Suppressor macrophage (primary cell): ENCODE measurements at places on chromosomes 3 and 15.

GRCh38 chr3:194323785-194324735 is 27.1 kb downstream of the CPN2 start:
- peak; percentile 42 for DNase-seq

DNA sequence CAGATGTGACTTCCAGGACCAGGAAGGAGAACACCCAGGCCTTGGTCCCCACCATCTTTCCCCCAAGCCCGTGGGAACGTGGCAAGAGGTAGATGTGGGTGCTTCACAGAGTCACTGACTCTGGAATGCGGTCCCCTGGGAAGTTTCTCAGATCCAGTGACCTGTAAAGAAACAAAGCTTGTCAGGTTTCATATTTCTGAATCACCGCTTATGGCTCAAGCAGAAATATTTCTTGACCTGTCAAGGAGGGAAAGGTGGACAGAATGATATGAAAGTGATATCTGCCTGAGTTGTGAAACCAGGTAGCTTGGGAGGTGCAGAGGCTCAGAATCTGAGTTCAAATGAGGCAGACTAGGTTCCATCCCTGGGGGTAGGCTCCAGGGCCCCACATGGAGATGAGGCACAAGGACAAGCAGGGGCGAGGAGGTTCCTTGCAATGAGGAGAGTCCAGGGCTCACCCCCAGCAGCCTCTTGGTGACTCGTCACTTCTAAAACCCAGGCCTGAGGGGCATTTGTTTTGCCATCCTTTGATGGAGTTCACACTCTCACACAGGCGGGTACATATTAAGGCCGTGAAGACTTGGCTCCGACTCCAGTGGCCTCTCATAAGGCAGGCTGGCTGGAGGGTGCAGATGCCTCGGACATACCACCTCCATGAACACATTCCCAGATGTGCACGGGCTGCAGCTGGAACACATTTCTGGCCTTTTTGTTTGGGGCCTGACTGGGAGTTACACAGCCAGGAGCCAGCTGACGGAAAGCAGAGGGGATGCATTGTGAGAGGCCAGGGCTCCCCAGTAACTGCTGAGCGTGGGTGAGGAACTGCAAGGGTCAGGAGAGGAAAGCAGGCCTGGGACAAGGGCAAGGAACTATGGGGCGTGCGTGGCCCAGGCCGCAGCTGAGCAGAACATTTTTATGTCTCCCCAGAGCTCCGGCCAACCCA is 1.3 kb downstream of the CILP start:
- no peak for DNase-seq

DNA sequence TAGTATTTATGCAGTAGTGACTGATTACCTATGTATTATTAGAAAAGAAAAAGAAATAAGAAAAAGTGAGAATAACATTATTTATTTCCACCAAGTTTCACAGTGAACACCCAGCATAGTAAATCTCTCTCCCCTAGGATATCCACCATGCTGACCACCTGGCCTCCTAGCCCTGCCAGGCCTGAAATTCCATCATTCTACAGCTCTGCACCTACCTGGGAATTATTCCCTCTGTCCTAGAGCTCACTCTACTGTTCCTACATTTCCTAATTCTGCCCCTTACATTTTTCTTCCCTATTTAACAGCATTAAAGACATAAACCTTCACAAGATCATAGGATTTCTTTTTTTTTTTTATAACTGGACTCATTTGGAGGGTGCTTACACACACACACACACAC is 525.3 kb upstream of the PPP2R3A start:
- DNase-seq: no peak

DNA sequence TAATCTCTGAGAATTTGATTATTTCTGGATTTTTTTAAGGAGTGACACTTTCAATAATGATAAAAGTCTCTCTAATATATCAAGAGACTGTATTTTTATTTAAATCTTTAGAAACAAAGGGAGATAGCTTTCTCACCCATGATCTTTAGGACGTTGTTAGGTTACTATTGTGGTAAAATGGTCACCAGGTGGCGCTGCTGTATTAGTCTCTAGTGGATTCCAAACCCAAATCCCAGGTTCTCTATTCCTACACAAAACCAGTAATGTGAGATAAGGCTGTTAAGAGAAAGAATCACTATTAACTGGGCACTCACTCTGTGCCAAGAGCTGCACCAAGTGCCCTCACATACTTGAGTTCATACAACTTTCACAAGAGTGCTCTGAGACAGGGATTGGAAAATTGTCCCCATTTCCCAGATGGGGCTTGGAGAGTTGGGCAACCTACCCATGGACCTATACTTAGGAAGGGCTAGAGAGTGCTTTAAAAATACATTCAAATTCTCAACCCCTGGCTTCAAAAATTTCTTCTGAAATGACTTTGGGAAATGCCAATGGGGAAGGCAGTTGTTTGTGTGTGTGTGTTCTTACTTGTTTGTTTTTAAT is 593.4 kb upstream of the TGFBR2 start:
- peak; percentile 84 for DNase-seq

DNA sequence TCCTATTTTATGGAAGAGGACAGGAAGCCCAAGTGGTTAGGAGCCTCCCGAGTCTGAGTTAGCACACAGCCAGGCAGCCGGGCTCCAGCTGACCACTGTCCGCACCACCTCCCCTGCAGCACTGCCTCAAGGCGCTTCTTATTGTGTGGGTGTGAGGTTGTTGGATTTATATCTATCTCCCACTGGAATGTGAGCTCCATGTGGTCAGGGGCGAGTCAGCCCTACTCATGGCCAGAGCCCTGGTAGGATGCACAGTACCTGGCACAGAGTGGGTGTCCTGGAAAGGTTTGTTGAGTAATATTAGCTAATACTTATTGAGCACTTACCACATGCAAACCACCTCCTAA is 9.7 kb upstream of the FBLN2 start:
- DNase-seq: no peak

- no peak for DNase-seq
These were observed 5.8 kb upstream of the ATP11B start for GRCh38 chr3:182787302-182788036.

DNA sequence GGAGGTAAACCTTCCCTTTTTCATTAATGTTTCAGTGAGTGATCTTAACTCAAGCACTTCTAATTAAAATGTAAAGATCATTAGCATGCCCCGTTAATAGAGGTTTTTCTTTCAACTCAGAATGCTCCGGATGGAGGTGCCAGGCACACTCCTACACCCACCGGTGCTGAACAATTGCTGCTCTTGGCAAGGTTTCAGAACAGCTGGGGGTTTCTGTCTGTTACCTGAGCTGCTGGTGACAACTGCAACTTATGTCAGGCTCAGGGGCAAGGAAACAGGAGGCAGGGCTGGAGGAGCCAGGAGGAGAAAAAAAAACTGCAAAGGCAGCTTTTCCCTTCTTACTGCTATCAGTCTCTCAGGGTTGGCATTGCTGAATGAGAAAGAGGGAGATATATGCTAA is 250.1 kb downstream of the DIPK2A start:
- DNase-seq: no peak

DNA sequence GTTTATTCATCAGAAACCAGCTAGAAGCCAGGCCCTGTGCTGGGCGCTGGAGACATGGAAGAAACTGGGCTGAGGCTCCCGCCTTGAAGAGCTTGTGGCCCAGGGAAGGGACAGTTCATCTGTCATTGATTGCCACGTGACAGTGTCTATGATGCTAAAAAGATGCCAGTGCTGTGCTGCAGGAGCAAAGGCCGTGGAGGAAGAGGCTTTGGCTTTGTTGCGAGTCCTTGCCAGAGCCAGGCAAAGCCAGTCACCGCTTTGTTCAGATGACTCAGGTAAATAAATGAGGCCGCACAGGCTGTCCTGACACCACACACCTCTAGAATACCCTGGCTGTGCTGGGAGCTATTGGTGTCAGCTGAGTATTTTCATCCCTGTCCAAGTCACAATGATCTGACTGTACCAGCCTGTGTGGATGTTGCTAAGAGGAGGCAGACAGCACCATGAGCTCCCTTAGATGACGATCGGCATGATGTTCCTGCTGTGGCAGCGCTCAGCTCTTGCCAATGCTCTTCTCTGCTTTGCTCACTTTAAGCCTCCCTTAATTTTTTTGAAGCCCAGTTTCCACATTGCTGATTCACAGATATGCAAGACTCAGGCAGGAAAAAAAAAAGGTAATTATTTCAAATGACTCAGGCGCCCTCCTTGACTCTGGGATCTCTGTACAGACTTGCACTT is 77.5 kb downstream of the CCNL1 start:
- no peak for DNase-seq

- no peak for DNase-seq
These were observed 43.3 kb downstream of the SUCNR1 start for GRCh38 chr3:151916781-151917180.

DNA sequence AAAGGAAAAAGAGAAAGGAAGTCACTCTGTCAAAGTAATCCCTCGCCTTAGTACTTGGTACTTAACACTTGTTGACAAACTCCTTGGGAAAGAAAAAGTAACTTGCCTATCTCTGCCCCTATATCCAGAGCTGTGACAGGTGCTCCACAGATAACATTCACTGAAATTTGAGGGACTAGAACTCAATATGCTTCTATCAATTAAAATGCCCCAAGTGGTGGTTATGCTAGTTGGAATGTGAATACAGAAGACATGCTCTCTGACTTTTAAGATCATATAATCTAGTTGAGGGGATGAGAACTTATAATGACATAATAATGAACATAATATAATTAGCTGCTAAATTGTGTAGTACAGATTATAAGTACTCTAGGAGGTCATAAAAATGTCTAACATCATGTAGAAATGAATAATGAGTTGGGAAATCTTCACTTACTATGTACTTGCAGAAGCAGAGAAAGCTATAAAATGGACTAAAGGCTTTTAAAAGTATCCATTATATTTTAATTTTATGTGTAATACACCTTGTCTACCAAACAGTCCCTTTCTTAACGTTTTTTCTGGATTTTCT is 153.1 kb upstream of the CCDC54 start:
- no peak for DNase-seq

- DNase-seq: no peak
These were observed 191.1 kb downstream of the KCNAB1 start for GRCh38 chr3:156311431-156311830.

DNA sequence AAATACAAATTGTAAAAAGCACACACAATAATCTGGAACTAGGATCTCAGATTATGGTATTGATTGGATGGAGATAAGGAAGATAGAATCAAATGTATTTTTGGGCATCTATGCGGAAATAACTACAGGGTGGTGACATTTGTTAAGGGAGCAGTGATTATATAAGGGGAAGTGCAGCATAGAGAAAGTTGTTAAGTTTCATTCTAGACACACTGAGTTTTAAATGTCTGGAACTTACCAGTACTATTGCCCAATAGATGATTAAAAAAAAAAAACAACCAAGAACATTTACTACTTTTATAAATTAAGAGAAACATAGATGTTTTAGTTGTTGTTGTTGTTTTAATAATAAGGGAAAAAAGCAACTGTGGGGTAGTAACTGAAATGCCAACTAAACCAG is 32.1 kb upstream of the C3orf38 start:
- DNase-seq: peak; percentile 26

- no peak for DNase-seq
These were observed 14.5 kb downstream of the SPTBN5 start for GRCh38 chr15:41879321-41879845.

DNA sequence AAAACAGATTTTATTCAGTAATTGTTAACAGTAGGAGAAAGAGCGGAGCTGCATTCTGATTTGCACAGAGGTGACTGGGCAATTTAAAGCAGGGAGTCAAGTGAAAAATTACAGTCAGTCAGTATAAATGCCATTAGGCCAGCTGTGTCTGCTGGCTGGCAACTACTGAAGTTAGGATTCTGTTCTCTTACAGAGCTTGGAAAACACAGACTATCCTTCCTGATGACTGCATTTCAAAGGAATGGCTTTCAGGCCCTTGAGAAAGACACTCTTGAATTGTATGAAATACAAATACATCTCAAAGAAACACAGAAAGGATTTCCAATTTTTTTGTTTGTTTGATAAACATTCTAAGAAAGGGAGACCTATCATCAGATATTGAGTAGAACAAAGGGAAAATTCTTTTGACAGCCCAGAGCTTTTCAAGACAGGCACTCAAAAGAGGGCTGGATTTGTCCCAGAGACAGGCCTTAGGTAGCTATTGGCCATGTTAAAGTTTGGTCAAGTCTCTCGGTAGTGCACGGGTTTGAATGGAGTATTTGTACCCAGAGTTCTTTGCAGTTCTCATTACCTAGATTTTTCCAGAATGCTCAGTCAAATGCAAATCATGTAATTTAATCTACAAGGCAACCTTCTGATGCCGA is 551.2 kb upstream of the CCDC54 start:
- no peak for DNase-seq

DNA sequence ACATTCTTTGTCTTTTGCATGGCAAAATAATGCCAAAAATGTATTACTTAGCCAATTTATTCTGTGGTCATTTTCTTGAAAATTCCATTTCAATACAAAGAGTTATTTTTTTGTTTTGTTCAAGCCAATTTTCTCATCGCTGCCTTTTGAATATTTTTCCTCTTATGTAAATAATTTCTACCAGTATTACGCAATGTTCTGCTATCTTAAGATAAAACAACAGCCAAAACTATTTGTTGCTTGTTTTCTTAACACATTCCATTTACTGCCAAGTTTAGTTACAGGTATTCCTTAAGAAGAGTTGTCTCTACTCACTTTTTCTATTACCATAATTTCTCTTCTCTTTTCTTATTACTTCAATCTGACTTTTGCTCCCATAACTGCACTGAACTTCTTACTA is 163.1 kb downstream of the ROBO1 start:
- DNase-seq: no peak

GRCh38 chr15:78623786-78624497 is 3.1 kb upstream of the CHRNA3 start:
- no peak for DNase-seq

- DNase-seq: no peak
These were observed 66.7 kb upstream of the DNAJC19 start for GRCh38 chr3:181056136-181056732.

DNA sequence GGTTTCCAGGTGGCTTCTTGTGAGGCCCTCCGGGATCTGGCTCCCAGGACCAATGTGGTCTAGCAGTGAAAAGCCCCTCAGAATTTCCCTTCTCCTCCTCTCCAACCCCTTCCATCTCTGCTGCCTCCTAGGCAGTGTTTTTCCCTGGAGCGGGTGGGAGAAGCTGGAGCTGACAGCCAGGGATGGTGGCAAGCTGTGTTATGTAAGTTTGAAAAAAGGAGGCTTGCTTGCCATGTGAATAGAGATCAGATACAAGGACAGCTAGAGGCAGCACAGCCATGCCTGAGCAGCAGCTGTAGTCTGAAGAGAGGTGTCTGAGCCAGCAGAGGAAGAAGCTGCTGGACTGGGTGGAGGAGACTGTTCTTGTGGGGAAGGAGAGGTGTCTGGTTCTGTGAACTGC is 20.6 kb downstream of the SNAPC5 start:
- DNase-seq: no peak

GRCh38 chr3:112973325-112974177 is 1.4 kb downstream of the CD200R1 start:
- DNase-seq: peak; percentile 45

DNA sequence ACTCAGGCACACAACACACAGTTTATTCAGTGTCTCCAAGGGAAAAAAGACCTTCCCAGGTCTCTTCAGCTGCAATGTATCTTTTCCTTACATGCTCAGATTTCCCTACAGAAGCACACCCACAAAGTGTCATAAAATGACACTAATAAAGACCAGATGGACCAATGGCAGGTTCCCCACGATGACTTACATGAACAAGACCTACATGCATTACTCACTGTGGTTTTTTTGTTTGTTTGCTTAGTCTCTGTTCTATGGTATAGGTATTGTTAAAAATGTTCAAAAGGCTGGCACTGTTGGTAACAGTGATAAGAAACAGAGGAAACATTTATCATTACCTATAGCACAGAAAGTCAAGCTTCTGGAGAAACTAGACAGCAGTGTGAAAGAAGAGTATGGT is 318.2 kb upstream of the TMCO5A start:
- DNase-seq: no peak
